ENCODE measurements at places on chromosomes 7 and 10. TPM values are rescaled to one million over a fixed set of nuclear protein-coding genes. Genes with fewer than 3 reads are reported as not detected.

Gene PEX1
- total RNA-seq: 19.3 TPM

Gene RAMP3
- not detected for total RNA-seq

Gene MKI67
- total RNA-seq: 0.89 TPM

Gene SFRP5
- total RNA-seq: not detected

Gene SPDYE5
- not detected for total RNA-seq

Gene CYP2C18
- total RNA-seq: not detected

Gene LRRTM3
- total RNA-seq: under 0.01 TPM

Gene MIOS
- 32.1 TPM for total RNA-seq

Gene KEL
- not detected for total RNA-seq

Gene CLEC2L
- total RNA-seq: not detected

Gene GRM3
- total RNA-seq: not detected

Gene LBX1
- total RNA-seq: not detected

Gene COX19
- total RNA-seq: 14.1 TPM

Gene CYP2W1
- total RNA-seq: under 0.01 TPM

Gene CPN1
- not detected for total RNA-seq

Gene MYL7
- total RNA-seq: not detected

Gene FAM25G
- not detected for total RNA-seq

Gene BTBD16
- not detected for total RNA-seq

Gene NEUROD6
- not detected for total RNA-seq

Gene MYOF
- total RNA-seq: 385 TPM

Gene CARD11
- total RNA-seq: 2.8 TPM

Gene AKR1C4
- not detected for total RNA-seq

Gene AASS
- 48.5 TPM for total RNA-seq

Gene NCOA4
- 149 TPM for total RNA-seq

Gene TNS3
- total RNA-seq: 78.2 TPM

Gene NDUFB2
- total RNA-seq: 116 TPM

Gene SLC16A9
- total RNA-seq: 1.2 TPM

Gene SLC18A3
- total RNA-seq: not detected

Gene LIPF
- total RNA-seq: not detected

Gene LRRN3
- 3.2 TPM for total RNA-seq

Gene RGR
- not detected for total RNA-seq

Gene AMPH
- 1.4 TPM for total RNA-seq

Gene PDE6C
- not detected for total RNA-seq

Gene RSPH10B2
- 0.05 TPM for total RNA-seq

Gene SKIDA1
- total RNA-seq: 0.30 TPM
